ENCODE measurements at places on chromosomes 2 and 18. TPM values are rescaled to one million over a fixed set of nuclear protein-coding genes. Genes with fewer than 3 reads are reported as not detected.

The POMC gene
- 19.7 TPM for total RNA-seq

GRCh38 chr2:7109533-7109885, 192.3 kb downstream of the RNF144A start:
- H3K27ac ChIP-seq: no peak overlapping the region
- H3K36me3 ChIP-seq: no peaks in the 10 kb centered on the region
- H3K4me1 ChIP-seq: no peaks in the 10 kb centered on the region
- DNase-seq: no peak
- H3K4me3 ChIP-seq: no peak overlapping the region
- no peaks in the 10 kb centered on the region for H3K27me3 ChIP-seq

DNA sequence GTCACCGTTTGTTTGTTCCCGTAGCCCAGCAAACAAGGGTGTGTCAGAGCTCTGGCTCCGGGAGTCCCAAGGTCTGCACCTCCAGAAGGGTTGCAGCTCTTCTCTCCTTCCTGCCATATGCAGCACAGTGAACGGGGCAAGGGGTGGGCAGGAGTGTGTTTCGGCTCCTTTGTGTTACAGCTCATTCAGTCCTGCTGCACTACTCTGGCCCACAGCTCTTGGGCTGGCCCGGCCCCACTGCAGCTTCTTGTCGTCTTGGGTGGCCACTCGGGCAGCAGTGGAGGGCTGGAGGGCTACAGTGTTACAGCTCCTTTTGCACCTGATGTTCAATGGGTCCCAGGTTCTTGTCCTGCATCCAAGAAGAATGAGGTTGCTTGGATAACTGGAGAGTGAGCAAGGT, 408.3 kb downstream of the DCC start:
- no peak overlapping the region for H3K27ac ChIP-seq
- H3K4me3 ChIP-seq: no peak overlapping the region
- no peaks in the 10 kb centered on the region for H3K36me3 ChIP-seq
- H3K4me1 ChIP-seq: no peaks in the 10 kb centered on the region

The GAL3ST2 gene
- total RNA-seq: not detected

- H3K4me1 ChIP-seq: no peaks in the 10 kb centered on the region
- H3K27ac ChIP-seq: no peak overlapping the region
- H3K4me3 ChIP-seq: no peak overlapping the region
- DNase-seq: no peak
- H3K36me3 ChIP-seq: no peaks in the 10 kb centered on the region
Measured at GRCh38 chr18:78980279-78980771, 707 bp downstream of the SALL3 start.

The SULT1C4 gene
- 3.6 TPM for total RNA-seq

GRCh38 chr18:12862874-12863482, 21.1 kb downstream of the PTPN2 start:
- no peak for DNase-seq
- no peaks in the 10 kb centered on the region for H3K36me3 ChIP-seq
- no peak overlapping the region for H3K27ac ChIP-seq
- H3K27me3 ChIP-seq: no peaks in the 10 kb centered on the region
- H3K4me3 ChIP-seq: no peak overlapping the region

Data from sigmoid colon (tissue), 7 donors.